ENCODE measurements at places on chromosomes 16 and 17.

GRCh38 chr17:43463241-43463640 lies 20.5 kb upstream of the DHX8 start:
- DNase-seq, result no peak

DNA sequence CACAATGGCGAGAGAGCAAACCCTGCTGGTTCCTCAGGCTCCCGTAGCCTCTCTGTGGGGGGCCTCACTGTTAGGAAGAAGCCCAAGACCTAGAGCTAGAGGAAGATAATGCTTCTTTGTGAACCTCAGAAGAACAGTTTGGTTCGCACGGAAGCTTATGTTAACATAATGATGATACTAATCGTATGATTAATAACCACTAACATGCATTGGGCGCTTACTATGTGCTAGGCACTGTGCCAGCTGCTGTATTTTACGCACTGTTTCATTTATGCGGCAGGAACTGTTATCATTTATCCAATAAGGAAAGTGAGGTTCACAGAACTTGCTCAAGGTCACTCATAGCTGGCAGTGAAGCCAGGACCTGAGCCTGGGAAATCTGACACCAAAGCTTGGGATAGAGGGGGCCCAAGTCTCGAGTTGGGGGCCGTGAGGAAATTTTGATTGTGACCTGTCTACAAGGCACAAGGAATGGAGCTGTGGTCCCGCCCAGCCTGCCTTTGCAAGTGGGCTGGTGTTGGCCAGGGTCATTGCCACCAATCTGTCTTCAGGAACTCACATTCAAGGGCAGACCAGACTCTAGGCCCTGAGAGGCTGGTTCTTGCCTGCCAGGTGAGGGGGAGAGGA lies 6.8 kb downstream of the PRCD start:
- no peak for DNase-seq

DNA sequence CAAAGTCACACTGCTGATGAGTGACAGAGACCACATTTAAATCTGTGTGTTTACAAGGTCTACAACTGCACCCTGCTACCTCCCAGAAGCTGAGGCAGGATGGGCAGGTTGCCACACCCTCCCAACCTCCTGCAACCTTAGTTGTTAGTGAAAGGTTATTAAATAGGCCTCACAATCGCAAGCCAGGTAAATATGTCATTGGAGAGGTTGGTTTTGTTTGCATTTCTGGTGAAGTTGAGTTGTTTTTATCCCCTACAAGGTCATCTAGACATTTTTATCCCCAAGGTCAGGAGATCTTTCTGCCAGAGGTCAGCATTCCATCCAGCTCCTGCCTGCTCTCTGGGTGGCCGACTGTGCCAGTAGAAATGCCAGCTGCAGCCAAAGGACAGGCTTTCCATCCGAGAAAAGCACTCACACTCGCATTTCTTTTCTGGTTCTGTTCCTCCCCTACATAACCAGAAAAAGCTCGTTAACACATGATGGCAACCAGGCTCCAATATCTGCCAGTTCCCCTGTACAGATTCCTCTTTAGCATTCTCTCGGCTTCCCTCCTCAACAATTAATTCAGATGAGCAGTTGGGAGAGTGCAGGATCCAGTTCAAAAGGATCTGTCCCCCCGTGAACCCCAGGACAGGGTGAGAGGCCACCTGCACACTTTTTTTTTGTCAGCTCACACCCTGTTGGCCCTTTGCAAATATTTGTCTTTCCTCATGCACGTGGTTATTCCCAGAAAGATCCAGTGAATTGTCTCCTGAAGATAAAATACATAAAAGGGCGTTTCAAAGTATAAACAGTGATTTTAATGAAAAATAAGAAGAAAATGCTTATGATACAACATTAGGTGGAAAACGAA lies 562.8 kb downstream of the MAF start:
- no peak for DNase-seq

GRCh38 chr17:50102164-50102991 lies 7.2 kb downstream of the PDK2 start:
- DNase-seq, result no peak

- peak; percentile 43 for DNase-seq
Measured at GRCh38 chr16:16992975-16993765, 477.6 kb downstream of the XYLT1 start.

DNA sequence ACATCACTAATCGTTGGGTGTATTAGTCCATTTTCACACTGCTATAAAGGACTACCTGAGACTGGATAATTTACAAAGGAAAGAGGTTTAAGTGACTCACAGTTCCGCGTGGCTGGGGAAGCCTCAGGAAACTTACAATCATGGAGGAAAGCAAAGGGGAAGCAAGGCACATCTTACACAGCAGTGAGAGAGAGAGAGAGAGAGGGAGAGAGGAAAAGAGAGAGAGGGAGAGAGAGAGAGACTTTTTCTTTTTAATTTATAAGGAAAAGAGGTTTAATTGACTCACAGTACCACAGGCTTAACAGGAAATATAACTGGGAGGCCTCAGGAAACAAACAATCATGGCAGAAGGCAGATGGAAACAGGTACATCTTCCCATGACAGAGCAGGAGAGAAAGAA lies 41.7 kb downstream of the CNGB1 start:
- no peak for DNase-seq

- no peak for DNase-seq
Measured at GRCh38 chr17:75270966-75271232, at the start of gene MIF4GD. Gene MIF4GD (minus strand): TSS chr17:75271231. CDS start chr17:75270195, 1,036 bp downstream.

DNA sequence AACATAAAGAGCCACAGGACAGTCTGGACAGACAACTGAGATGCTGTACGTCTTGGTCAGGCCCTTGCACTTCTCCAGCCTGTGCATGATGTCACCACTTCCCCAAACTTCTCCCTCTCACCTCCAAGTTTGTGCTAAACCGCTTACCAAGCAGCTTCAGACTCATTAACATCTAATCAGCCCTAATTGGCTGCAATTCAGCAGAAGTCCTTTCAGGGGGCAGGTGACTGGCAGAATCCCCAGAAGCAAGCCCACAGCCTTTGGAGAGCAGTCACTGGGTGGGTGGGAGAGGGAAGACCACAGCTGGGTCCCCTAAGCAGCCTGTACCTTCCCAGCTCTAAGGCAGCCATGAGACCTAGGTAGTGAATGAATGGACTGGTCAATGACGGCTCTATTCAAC lies 161.4 kb downstream of the GRIN2A start:
- DNase-seq, result no peak

DNA sequence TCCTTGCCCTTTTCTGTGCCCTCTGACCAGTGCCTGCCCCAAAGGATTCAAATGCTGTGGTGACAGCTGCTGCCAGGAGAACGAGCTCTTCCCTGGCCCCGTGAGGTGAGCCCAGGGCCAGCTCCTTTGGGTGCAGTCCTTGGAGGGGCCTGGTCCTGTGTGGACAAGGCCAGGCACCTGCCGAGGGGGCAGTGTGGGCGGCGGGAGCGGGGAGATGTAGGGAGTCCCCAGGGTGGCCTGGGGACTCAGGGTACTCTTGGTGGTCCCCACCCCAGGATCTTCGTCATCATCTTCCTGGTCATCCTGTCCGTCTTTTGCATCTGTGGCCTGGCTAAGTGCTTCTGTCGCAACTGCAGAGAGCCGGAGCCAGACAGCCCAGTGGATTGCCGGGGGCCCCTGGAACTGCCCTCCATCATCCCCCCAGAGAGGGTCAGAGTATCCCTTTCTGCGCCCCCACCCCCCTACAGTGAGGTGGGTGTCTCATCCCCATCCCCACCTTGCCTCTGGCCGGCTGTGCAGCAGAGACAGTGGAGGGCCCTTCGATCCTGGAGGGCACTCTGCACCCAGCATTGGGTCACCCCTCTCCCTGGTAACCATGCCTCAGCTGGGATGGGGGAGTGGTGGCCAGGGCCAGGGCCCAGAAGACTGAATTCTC lies 4.4 kb downstream of the TMEM92 start:
- DNase-seq, result no peak

DNA sequence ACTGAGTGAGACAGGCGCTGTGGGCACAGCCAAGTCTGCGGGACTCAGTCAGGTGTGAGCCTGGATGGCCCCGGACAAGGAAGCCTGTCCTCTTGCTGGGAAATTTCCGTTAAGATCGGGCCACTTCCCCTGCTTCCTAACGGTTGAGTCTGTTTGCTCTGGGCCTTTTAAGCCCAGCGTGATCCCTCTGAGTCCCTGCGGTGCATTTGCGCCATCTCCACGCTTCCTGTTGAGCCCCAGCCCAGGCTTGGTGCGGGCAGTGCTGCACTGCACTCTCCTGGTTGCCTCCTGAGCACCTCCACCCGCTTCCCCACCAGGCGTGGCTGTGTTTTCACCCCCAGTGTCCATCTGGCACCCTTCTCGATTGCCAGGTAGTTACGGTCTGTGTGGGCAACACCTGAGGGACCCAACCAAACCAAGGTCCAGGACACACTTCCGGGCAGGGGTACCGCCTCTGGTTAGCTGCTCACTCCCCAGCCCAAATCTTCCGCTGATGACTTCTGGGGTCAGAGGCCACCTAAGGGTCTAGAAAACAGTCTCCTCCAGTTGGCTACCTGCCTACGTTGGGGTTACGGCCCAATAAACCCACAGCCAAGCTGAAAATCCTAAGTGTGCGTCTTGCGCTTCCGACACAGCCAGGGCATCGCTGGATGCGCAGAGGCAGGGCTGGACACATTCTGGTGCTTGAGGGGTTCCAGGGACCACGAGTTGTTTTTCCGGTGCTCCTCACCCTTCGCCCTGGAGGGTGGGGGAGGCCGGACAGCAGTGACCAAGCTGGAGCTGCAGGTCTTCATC lies 1.4 kb upstream of the SLC25A10 start:
- DNase-seq, result peak; percentile 45

- DNase-seq, result peak; percentile 96
Measured at GRCh38 chr17:80263253-80264204, 2.9 kb downstream of the RNF213 start.

- peak; percentile 66 for DNase-seq
Measured at GRCh38 chr17:14926526-14927122, 338.5 kb downstream of the PMP22 start.

DNA sequence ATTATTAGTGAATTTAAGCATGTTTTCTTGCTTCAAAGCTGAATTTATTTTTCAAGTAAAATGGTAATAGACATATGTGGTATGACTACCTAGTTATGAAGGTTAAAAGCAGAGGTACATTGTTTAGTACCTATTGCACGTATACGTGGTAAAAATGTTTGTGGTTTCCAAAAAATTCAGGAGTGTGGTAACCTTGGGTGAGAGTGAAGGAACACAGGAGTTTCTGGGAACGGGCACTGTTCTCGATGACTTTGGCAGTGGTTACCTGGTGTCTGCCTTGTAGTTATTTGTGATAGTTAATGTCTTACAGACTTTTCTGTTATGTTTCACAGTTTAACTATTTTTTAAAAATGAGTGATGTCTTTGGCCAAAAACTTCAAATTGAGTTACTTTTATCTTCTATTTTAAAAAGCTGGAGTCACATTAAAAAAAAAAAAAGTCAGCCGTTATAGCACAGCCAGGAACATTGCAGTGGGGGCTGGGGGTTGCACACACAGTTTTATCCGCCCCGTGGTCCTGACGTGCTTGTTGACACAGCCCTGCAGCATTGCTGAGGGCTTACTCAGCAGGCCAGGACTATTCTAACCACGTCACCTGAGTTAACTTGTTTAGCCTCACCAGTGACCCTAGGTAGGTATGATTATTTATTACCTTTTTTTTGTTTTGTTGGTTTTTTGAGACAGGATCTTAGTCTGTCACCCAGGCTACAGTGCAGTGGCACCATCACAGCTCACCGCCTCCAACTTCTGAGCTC lies 10.9 kb downstream of the JPT2 start:
- no peak for DNase-seq

DNA sequence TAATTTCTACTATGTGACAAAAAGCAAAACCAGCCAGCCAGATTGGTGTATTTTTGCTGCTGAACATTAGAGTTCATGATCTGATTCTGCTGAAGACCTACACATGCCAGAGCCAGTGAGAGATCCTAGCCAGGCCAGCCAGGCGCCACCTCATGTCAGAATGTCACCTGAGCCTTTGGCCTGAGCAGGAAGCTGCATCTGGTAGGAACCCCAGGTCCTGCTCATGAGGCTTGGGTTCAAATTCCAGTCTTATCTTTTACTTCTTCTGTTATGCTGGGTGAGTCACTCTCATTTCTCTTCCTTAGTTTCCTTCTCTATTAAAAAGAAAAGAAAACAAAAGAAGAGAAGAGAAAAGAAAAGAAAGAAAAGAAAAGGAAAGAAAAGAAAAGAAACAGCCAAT lies 585.1 kb upstream of the CDH5 start:
- DNase-seq, result no peak

DNA sequence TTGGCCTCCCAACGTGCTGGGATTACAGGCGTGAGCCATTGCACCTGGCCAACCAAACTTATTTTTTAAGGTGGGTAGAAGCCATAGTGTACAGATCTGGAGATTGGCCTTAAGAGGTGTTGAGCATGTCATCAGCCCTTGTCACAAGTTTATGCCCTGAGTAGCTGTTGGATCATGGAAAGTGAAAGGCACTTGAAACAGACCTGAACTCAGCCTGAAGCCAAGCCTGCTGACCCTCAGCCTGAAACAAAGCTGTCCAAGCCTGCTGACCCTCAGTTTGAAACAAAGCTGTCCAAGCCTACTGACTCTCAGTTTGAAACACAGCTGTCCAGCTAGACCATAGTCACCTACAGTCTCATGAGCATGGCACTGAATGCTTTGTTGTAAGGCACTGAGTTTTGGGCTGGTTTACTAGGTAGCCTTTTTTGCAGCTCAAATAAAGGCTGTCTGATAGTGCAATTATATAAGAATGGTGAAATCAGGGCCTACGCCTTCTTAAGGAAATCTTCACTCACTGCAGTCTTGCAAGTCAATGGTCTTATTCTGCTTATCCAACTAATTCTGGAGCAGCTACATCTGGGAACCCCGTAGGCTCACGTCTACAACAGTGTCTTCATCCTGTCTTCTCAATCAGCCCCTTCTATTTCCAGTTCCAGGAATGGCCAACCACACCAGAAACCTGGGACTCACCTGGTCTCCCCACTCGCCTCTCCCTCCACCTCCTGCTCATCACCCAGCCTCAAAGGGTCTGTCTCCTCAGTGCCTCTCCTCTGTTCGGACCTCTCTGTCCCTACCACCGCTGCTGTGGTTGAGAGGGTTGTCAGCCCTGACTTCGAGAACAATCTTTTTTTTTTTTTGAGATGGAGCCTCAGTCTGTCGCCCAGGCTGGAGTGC lies 2.9 kb upstream of the NPIPB15 start:
- DNase-seq, result no peak

DNA sequence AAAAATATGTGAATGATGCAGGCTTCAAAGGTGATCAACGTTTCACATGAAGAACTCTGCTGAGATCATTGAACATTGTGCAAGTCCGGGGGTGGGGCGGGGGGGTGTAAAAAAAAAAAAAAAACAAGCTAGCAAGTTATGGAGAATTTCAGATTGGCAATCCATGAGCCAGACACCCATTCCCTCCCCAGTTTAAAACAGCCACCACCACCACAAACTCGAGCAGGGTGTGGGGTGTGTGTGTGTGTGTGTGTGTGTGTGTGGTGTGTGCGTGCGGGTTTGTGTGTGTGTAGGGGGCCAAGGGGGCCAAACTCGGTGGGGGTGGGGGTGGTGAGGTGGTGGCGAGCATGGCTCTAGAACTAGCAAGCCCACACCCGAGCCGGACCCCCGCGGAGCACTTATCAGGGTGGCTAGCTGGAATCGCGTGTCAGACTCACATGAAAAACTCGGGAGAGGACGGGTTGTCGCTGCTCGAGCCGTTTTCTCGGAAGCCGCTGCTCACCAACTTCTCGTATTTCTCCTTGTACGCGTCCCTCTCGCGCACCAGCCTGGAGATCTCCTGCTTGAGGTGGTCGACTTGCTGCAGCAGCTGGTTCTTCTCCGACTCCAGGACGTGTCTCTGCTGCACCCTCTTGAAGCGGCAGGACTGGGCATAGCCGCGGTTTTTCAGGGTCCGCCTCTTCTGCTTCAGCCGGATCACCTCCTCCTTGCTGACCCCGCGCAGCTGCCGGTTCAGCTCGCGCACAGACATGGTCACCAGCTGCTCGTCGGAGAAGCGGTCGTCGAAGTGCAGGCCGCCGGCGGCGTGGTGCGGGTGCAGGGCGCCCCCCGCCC lies 2.0 kb downstream of the MAF start:
- peak; percentile 50 for DNase-seq
